ENCODE measurements at places on chromosomes 13 and 19.

DNA sequence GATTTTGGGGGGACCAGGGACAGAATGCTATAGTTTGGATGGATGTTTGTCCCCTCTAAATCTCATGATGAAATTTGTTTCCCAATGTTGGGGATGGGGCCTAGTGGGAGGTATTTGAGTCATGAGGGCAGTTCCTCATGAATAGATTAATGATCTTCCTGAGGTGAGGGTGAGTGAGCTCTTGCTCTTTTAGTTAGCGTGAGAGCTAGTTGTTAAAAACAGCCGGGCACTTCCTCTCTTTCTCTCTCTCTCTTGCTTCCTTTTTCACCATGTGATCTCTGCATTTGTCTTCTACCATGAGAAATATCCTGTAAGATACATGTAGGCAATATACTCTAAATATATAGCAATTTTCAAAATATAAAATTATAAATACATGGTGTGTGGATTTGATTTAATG, 290.8 kb upstream of the PCDH9 start:
- DNase-seq, result no peak

DNA sequence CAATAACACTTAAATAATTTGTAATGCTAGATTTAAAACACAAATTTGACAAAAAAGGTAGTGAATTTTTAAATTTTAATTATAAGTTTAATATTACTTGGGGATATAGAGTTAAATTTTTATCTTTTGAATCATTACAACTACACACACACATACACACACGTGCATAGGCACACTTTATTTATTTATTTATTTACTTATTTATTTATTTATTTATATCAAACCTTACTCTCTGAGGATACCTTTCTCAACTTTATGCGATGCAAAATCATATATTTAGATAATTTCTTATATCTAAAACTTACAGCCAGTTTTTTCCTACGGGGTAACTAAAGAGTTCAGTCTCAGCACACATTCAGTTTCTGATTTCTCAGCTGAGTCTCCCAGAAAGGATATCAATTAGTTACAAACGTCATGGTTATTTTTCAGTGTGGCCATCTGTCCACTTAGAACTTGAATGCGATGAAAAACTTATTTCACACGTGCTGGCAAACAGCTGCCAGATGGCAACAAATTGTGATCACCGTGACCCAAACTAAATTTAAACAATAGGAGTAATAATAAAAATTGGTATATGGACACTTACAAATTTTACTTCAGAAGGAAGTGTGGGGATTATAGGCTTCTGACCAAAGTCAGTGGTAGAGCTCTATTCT, 683.1 kb upstream of the PRR20A start:
- DNase-seq, result no peak

DNA sequence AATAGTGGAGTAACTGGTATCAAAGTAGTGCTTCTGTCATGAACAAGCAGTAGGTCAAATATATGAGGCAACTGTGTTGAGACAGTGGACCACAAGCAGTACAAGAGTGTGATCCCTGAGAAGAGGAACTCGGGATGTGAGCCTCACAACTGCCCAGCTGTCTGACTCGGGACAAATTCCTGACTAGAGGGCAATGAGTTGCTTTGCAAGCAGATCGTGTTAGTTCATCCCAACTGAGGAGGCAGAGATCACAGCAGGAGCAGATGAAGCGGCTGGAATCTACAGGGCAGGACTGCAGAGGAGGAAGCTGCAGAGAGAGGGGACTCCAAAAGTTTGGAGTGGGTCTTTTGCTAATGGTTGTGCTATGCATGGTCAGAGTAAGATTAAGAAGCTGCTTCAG, 741.1 kb downstream of the DIAPH3 start:
- no peak for DNase-seq

GRCh38 chr19:17052439-17052838, 22.8 kb downstream of the HAUS8 start:
- peak; percentile 41 for DNase-seq

Data from A172 (cell line).